ENCODE measurements at places on chromosomes 6 and 20.

- DNase-seq = no peak
Observed at GRCh38 chr6:164826831-164827468, 482.5 kb downstream of the C6orf118 start.

DNA sequence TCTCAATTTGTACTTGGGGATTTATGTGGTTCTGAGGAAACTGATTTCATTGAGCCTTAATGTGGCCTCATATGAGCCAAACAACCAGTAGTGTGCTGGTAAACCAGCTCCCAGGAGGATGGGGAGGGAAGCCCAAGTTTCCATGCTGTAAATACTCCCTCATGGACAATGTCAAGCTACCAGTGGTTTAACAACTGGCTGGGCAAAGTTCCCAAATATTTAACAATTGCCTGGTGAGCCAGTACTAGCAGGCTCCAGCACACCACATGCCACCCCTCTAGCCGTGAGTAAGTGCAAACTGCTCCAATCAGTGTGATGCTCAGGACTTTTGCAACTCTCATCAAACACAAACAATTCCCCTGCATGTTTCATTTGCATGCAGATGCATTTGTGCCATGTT lies 19.2 kb upstream of the CDKN1A start:
- DNase-seq = no peak

GRCh38 chr6:64932486-64932885 lies 774.5 kb downstream of the EYS start:
- DNase-seq = no peak

GRCh38 chr6:39891976-39892375 lies 42.3 kb downstream of the MOCS1 start:
- DNase-seq = no peak

- no peak for DNase-seq
Observed at GRCh38 chr20:44583157-44583556, 778 bp downstream of the PKIG start.

GRCh38 chr6:14717307-14717706 lies 528.6 kb upstream of the JARID2 start:
- no peak for DNase-seq

GRCh38 chr6:143863771-143864170 lies 503 bp upstream of the ZC2HC1B start:
- DNase-seq = no peak

DNA sequence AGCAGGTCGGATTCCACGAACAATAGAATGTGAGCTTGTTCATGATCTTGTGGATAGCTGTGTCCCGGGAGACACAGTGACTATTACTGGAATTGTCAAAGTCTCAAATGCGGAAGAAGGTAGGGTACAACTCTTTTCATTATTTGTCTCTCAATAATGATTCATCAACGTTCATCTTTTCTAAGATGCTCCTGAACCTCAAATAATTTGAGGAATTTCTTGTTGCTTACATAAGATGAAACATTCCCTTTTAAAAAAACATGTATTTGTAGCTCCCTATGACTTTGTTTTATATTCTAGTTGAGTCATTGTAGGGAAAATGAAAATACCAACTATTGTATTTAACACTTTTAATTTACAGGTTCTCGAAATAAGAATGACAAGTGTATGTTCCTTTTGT lies 17.0 kb downstream of the MCM8 start:
- DNase-seq = no peak

GRCh38 chr6:164578616-164579015 lies 730.8 kb downstream of the C6orf118 start:
- DNase-seq = no peak

DNA sequence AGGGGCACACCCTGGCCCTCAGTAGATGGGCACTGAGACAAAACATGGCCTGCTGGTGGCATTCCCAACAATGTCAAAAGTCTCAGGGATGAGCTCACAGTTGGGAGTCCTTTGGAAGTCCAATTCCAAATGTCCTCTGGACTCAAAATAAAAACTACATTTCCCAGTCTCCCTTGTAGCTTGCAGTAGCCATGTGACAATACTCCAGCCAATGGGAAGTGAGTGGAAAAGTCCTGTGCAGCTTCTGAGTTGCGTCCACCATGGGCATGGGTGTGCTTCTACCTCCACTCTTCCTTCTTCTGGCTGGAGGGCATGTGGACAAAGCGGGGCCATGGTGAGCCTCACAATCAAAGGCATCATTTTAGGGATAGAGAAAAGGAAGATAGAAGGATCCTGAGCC lies 5.8 kb upstream of the ADAM33 start:
- DNase-seq = no peak

- no peak for DNase-seq
Observed at GRCh38 chr6:97586344-97586743, 303.3 kb upstream of the MMS22L start.
